ENCODE measurements at places on chromosomes 6 and 20.

DNA sequence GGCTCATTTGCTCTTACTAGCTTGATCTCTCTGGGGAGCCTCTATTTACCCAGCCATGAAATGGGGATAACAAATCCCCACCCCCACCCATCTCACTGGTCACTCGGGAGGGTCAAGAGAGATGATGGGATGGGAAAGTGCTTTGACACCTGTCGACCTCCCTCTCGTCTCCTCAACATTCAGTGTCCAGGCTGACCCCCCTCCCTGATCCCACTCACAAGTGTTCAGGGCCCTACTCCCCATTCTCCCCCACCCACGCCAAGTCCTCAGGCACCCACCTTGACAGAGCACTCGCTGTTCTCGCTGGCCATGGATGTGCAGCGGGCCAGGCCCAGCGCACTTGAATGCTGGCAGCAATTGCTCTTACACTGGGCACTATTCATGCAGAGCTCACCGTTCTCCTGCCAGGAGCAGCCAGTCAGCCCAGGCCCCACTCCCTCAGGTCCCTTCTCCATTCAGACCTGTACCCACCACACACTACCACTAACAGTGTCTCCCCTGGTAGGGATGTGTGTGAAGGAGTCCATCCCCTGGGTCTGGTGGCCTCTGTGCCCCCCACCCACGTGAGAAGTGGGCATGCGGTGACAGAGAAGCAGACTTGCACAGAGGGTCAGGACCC is 1.6 kb downstream of the CLPS start:
- no peak for DNase-seq

GRCh38 chr6:132494954-132495353 is 18.0 kb downstream of the STX7 start:
- no peak for DNase-seq

DNA sequence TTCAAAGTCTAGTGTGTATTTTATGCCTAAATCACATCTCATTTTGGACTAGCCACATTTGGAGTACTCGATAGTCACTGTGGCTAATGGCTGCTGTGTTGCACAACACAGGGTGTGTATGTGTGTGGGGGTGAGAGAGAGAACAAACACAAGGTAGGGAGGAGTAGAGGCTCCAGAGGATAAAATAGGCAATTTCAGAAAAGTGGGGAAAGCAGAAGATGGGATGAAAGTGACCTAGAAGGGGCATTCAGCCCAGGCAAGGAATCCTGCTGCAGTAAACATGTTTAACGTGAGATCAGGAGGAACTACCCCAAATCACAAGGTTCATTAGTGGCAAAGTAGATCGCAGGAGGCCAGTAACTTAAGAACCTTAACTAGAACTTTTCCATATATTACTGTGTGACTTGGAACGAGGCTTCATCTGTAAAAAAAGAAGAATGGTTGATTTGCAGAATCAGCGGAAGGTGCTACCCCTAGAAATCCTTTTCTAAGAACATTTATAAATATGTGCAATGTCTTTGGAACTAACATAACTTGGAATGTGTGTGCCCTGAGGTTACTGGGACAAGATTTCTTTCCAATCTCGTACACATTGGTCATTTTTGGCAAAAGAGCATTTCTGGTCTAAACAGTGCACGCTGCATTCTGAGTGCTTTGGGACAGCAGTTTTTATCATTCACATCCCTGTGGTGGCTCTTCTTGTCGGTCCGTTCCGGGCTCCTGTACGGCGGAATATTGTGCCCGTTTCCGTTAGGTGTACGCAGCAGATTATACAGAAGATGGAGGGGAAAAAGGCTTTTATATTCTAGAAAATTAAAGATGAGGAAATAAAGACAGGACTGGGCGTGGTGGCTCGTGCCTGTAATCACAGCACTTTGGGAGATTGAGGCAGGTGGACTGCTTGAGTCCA is 2.6 kb downstream of the DUSP22 start:
- no peak for DNase-seq

DNA sequence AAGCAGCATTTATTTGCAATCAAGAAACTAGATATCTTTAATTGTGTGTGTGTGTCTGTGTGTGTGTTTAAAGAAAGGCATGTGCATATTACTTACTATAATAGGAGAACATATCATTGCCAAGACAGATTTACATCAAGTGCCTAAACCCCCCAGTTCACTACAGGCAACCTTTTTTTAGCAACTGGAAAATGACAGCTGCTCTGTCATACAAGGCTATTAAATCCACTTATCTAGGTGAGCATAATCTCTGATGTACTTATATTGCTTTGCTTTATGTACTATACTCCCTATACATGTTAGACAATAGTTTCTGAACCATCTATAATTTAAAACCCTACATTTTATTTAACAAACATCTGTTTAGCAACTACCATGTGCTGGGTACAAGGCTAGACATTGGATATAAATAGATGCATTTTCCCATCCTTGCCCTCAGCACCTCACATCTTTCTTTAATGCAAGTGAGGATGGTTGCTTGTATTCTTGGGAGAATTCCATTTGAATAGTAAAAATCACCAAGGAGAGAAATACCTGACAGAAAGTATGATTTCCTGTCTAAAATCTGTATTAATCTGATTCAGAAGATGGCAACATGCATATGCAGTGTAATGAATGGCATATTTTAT is 398.3 kb downstream of the LAMA2 start:
- no peak for DNase-seq

DNA sequence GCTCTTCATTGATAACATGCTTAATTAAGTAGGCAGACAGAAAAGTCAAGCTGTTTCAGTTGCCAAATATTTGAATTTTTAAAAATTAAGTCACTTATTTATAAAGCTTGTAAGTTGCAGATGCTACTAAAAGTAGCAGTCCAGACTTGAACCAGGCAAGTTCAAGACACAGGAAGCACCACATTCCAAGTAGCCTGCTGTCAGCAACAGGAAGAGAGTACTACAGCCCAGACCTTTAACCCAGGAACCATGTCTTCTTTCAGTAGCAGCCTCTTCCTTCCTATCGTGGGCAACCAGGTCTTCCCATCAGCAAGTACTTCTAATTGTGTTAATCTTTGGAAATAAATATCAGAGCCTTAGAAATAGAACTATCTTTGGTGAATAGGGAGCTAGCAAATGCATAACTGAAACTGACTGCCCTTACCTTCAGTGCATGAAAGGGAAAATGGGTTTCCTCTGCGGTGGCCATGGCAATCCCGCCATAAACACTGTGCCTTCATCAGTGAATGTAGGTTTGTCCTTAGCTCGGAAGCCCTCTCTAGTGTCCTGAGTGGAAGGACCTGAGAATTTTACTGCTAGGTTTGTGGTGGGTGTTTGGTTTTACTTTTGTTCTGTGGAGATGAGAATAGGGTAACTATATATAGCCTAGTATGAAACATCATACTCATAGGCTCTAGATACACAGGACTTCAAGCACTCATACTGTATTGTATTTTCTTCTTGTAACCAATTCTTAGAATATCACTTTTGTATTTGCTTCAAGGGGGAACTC is 95.6 kb downstream of the SYCP2 start:
- DNase-seq: no peak

DNA sequence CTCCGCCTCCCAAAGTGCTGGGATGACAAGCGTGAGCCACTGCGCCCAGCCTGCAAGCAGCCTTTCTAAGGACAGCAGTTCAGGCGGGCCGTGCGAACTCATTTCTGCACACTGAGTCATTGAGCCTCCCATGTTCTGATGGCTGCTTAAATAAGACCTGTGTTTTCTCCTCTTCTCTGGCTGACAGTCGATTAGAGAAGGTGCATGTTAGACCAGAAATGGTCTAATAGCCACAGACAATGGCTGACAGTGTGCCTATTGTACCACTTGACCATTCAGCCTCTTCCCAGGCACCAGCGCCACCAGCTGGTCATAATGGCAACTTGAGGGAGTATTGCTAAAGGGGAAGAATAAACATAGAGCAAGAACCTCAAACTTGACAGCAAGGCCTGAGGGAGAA is 6.2 kb downstream of the CST11 start:
- DNase-seq: peak; percentile 29

- peak; percentile 67 for DNase-seq
Observed at GRCh38 chr6:29748391-29749307, 25.4 kb downstream of the HLA-F start.

Measured in fibroblast of skin of scalp (primary cell).